Effector CD8-positive, alpha-beta T cell (primary cell): ENCODE measurements at places on chromosomes 5 and 9.

GRCh38 chr5:11851965-11852716 lies 52.1 kb downstream of the CTNND2 start:
- no peak for DNase-seq

DNA sequence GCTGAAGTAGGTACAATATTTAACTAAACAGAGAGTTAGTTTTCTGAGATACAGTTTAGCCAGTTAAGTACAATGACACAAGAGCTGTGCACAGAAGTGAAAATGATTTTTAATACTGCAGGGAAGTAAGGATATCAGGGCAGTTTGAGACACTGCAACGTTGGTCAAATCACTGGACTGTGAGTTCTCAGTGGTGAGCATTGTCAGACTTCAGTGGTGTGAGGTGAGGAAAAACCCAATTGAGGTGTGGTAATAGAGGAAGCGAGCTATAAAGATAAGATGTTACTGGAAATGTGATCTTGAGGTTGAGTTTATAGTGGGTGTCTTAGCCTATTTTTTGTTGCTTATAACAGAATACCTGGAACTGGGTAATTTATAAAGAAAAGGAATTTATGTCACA lies 12.8 kb upstream of the FBXL7 start:
- DNase-seq = no peak

DNA sequence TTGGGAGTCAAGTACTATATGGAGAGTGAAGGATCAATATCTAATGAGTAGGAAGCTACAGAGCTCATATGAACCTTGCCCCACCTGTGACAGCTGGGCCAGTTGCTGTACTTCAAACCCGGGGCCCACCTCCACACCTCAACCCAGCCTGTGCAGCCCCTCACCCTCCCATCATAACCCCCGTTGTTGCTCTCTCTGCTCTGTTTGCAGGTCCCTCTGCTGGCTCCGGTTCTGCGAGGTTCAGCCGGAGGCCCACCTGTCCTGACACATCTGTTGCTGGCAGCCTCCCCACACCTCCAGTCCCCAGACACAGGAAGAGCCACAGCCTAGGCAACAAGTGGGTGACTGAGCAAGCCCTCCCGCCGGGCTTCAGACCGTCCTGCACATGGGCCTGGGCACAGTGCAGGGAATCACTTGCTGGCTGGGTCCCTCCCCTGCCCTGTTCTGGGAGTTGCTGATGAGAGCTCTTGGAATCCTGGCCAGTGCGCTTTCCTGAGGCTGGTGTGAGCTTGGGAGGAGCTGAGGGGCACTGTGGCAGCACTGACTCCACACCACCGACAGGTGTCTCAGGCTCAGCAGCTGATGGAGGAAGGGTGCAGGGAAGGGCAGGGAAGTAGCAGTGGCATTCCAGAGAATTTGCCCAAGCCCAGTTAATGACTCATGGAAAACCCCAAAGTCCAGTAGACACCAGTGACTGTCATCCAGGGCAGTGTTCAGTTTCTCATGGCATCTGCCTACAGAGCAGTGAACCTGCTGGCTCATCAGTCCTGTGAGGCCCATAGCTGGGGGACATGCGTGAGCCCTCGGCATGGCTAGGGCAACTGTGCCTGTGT lies 69.5 kb upstream of the GARNL3 start:
- DNase-seq = no peak

GRCh38 chr5:40227366-40227765 lies 452.3 kb upstream of the PTGER4 start:
- DNase-seq = no peak

- no peak for DNase-seq
These were observed 90.2 kb downstream of the HACD4 start for GRCh38 chr9:20941174-20941690.

- DNase-seq = no peak
These were observed 13.9 kb downstream of the SLC23A1 start for GRCh38 chr5:139369181-139369580.

GRCh38 chr5:102920762-102921161 lies 165.7 kb downstream of the PAM start:
- DNase-seq = no peak

GRCh38 chr5:4831325-4831724 lies 308.8 kb upstream of the ADAMTS16 start:
- DNase-seq = no peak

DNA sequence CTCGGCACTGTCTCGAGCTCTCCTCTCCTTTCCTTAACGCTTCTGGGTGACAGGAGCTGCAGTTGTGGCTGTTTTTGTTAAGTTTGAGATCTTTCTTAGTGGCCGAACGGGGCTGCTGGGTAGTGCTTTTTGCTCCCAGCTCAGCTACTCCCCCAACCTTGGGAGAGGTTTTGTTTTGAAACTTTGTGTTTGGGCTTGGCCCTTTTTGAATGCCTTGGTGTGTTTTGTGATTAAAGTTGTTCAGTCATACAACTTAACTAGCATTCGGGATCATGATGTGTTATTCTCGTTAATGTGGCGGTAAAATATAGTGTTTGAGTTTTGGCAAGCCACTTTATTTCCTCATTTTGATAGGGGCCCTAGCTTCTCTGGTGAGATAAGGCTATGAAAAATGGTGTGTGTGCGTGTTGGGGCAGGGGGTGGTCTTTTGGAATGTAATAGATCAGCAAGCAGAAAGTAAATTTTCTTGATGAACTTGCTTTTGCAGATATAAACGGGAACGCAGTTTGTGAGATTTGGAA lies 1.1 kb downstream of the KDM3B start:
- DNase-seq = no peak

DNA sequence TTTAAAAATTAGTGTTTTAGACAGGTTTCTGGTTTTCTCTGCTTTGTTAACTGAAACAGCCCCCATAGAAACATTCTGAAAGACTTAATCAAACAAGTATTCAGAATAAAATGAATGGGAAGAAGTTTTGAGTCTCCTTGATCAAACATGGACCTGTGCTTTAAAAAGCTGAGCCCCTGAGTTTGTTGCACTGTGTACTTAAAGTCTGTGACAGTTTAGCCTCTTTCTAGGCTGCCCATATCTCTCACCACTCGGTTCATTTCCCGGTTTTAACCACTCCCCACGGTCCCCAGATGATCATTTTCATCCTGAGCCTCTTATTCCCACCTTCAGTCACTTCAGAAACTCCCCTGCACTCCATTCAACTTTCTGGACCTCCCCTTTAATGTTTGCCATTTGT lies 215.9 kb upstream of the DMRT1 start:
- DNase-seq = no peak

GRCh38 chr9:105046907-105047741 lies 119.2 kb upstream of the ABCA1 start:
- DNase-seq = no peak

DNA sequence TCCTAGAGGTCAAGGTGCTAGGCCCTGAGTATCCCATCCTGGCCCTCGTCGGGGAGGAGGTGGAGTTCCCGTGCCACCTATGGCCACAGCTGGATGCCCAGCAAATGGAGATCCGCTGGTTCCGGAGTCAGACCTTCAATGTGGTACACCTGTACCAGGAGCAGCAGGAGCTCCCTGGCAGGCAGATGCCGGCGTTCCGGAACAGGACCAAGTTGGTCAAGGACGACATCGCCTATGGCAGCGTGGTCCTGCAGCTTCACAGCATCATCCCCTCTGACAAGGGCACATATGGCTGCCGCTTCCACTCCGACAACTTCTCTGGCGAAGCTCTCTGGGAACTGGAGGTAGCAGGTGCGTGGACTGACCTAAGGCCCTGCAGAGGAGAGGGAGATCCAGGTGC lies 7.9 kb downstream of the BTNL9 start:
- no peak for DNase-seq

DNA sequence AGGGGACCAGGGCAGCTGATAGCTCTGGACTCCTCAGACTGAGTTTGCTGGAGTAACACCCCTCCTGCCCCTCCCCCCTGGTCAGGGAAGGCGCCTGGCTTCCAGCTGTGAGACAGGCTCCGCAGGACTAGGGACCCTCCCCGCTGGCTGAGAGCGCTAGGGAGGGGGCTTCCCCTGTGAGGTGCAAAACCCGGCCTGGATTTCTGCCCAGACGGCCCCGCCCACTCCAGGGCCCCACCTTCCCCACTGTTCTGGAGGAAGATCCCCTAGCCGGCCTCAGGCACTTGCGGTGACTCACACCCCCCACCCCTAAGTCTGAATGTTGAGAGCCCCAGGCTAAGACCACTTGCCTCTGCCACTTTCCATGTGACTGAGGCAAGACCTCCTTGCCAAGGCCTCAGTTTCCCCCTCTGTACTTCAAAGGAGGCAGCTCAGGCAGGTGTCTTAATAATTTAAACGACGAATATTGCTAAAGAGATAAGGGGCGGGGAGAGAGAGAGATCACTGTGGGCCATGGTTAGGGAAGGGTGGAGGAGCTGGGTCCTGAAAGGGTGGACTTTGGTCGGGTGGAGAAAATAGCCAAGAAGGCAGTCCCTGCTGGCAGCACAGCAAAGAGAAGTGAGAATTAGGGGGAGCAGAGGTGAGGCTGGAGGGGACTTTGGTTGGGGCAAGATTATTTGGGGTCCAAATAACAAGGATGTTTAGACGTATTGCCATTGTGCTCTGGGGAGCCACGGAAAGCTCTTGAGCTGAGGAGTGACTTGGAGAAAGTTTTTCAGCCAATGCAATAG lies 1.0 kb upstream of the DAB2IP start:
- no peak for DNase-seq
